NT2/D1 (cell line): ENCODE measurements at places on chromosomes 12 and 14.

- DNase-seq, result no peak
Observed at GRCh38 chr12:66647034-66647691, 31.7 kb downstream of the GRIP1 start.

DNA sequence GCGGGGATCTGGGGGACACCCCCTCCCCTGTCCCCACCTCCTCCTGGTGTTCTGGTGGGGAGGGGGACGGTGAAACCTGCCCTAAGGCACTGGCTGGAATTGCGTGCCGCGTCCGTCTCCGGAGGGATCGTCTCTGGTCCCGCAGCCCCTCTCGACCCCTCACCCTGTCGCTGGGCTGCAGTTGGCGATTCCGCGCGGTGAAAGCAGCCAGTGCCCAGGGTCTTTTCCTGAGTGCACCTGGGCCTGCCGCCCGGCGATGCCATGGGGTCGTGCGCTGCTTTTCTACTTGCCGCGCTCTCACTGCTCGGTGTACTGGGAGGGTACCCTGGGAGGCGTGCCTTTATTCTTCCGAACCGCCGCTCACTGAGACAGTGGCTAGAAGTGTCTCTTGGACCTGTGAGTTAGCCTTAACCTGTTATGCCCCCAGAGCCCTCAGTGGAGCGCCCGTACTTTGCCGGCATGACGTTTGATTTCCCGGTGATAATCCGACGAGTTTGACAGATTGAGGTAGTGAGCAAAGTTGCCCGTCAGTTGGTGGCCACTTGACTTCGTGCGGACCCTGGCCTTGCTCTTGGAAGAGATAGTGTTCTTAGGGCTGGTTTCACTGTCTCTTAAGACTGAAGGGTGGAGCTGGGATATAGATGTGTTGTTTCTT, 788 bp downstream of the SFSWAP start:
- DNase-seq, result no peak

- no peak for DNase-seq
Observed at GRCh38 chr14:77549451-77549850, 50.8 kb upstream of the ISM2 start.

DNA sequence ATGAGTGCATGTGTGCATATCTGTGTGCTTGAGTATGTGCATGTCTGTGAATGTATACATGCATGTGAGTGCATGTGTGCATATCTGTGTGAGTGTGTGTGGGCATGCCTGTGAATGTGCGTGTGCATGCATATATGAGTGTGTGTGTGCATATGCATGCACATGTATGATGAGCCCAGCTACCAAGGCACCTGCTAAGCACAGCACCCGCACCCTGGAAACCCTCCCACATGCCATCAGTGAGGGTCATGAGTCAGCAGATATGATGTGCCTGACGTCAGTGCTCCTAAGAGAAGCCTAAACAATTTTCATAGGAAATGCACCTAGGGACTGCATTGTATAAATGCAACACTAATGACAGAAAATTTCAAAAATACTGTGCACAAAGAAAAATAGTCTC, 151.1 kb downstream of the KIF26A start:
- no peak for DNase-seq

- DNase-seq, result no peak
Observed at GRCh38 chr14:74155749-74156148, 71.0 kb downstream of the LIN52 start.

DNA sequence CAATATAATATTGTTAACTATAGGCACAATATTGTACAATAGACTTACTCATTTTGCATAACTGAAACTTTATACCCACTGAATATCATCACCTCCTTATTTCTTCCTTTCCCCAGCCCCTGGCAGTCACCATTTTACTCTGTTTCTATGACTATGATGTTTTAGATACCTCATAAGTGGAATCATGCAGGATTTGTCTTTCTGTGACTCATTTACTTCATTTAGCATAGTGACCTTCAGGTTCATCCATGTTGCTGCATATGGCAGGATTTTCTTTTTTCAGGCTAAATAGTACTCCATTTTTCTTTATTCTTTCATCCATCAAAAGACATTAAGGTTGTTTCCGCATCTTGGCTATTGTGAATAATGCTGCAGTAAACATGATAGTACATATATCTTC, 18.9 kb downstream of the USP15 start:
- DNase-seq, result no peak

GRCh38 chr12:76085520-76085868, 1.0 kb upstream of the NAP1L1 start:
- DNase-seq, result no peak

- peak; percentile 77 for DNase-seq
Observed at GRCh38 chr12:12612358-12612757, 682 bp downstream of the CREBL2 start.

DNA sequence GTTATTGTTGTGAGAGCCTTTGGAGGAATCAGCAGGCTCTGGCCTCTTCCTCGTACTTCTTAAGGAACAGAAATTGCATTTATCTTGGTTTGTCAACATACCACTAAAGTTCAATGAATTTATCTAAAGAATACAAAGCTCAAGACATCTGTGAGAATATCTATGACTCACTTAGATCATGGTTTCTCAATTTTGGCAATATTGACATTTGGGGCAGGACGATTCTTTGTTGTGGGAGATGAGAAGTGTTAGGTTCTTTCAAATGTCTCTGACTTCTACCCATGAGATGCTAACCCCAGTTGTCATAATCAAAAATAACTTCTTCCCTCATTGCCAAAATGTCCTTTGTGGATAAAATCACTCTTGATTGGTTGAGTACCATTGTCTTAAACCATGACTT, 1190.3 kb downstream of the GALC start:
- no peak for DNase-seq

DNA sequence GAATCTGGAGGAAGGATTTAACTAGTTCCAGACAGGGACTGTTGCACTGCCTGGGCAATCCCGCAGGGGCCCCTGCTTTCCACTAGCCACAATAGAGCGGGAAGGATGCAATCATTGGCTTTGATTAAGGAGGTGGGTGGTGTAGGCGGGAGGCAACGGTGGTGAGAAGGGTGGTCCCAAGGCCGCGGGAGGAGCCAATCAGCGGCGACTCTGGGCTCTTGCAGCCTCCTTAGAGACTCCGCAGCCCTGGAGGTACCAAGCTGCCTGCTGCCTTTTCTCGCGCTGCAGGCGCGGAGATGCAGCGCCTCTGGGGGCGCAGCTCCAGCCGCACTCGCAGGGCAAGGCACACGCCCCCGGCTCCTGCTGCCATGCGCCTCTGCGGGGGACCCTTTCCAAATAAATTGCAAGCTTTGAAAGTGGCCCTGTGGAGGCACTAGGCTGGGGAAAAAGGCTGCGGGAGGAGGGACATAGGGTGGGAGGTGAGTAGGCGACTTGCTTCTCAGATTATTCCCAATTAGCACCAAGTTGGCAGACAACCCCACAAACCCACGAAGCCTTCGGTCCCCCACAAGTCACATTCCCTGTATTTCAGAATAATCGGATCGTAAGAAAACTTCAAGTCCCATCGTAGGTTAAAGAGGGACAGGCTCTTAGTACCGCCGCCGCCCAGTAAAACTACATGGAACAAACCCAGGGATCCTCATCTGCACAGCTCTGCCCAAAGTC, 858 bp upstream of the KCNA1 start:
- DNase-seq, result peak; percentile 99

GRCh38 chr14:95519699-95520098, 3.2 kb upstream of the SYNE3 start:
- DNase-seq, result no peak

GRCh38 chr12:76864791-76865400, 13.9 kb downstream of the CSRP2 start:
- DNase-seq, result no peak

DNA sequence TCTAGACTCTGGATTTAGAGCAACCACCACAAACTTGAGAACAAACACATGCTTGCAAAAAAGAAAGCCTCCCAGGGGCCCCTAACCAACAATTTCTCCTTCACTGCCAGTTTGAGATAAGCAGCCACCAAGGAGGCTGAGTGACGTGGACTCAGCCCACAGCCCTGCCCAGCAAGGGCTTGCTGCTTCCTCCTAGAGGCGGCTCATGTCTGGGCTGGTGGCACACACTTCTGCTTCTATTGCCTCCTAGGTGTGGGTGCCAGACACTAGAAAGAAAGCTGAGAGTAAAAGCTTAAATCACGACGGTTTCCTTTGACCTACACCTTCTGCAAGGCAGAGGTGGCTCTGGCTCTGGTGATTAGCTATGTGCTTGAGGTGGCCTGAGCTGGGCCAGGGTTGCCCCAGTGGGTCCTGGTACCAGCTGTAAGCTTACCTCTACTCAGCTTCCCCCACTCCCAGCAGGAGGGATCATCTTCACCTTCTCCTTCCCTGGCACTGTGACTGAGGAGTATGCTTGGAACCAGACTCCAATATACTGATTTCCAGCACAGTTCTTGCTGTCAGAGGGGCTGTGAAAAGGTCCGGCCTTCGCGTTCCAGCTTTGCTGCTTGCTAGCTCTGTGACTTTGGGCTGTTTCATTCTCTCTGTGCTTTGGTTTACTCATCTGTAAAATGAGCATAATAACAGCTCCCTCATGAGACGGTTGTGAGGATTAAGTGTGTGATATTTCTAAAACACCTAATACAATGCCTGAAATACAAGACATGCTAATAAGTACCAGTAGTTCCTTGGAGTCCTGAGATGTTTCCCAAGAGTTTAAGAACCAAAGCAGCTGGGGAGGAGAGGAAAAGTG, 89.7 kb upstream of the PARP11 start:
- no peak for DNase-seq

GRCh38 chr12:44464180-44464579, 411.9 kb downstream of the NELL2 start:
- peak; percentile 46 for DNase-seq

- peak; percentile 22 for DNase-seq
Observed at GRCh38 chr12:52389313-52390207, 4.1 kb upstream of the KRT84 start.

DNA sequence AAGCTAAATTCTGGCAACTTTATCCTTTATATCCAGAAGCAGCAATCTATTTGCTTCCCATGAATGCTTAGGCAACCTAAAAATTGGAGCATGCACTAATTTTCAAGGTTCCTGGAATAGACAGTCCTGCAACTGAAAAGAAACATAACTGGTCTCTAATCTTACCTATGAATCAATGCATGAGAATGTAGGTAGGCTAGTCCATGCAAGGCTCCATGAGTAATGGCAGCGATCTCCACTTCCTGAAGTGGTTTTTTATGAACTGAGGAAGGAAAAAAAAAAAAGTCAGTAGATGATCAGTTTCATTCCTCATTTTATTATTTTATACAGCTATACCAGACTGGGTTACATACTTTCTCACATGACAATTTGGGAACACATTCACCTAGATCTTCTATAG, 102.0 kb downstream of the PEBP1 start:
- no peak for DNase-seq
